ENCODE measurements at places on chromosomes 1 and 21.

- no peak for DNase-seq
Observed at GRCh38 chr1:153745417-153745816, 17.6 kb downstream of the INTS3 start.

GRCh38 chr1:12629511-12629956, 11.5 kb upstream of the DHRS3 start:
- no peak for DNase-seq

GRCh38 chr1:178500091-178500770, 3.5 kb upstream of the CLEC20A start:
- DNase-seq, result no peak

DNA sequence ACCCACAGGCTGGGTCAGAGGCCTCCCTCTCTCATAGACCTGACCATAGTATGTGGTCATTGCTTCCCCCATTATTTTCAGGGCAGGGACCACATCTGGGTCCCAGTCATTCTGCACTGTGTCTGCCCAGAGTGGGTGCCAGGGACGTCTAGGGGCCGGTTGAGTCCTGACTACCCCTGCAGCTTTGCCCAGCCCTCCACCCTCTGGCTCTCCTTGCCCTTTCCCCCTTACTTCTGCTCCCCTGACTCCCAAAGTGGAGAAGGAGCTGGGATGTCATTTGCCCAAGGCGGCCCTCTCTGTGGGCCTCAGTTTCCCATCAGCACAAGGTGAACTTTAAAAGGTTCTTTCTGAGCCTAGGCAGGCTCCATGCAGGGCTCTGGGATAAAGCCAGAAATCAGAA, 4.3 kb upstream of the TTC22 start:
- DNase-seq, result no peak

DNA sequence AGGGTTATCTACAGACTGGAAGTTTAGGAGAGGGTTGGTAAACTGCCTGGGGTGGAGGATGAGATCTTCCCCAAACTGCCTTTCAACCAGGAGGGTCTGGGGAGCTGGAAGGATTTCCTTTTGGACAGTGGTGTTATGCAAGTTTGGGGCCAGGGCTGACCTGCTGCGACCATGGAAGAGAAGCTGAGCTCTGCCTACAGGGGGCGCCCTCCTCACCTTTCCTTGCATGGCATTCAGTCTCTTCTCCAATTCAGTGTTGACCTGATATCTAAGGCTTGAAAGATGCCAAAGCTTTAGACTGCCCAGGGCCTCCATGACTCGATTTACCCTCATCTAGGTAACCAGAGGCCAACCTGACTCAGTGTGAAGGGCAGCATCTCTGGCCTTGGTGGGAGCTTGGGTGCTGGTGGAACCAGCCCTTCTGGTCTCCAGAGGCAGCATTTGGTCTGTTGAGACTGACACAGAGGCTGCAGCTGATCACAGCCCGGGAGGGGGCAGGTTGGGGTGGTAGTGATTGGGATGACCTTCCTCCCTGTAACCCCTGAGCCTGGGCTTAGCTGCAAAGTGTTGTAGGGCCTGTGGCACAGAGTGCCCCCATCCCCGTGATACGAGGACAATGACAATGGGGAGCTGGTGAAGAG, 170.0 kb downstream of the GRIK3 start:
- DNase-seq, result no peak

DNA sequence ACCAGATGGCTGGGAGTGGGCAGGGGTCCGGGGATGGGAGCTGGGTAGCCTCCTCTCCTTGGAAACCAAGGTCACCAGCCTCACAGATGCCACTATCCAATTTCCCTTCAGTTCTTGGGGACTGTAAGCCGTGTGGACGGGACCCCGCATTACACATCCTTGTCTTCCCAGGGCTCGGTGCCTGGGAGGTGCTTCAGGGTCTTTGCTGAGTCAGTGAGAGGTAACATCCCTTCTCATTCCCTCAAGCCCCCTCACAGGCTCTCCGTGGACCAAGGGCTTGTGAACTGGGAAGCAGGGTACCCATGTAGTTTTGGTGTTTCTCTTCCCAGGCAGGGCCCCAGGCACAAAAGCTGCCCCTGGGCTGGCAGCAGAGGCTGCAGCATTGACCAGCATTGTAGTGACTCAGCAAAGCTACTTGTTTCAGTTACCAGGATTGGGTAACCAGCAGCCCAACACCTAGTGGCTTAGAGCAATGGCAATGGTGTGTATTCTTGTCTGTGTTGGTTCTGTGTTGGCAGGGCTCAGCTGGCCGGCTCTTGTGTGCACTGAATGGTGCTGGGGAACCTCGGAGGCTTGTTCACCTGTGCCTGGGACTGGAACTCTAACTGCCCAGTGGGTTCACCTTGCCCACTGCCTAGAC, 24.6 kb upstream of the PCBP3 start:
- DNase-seq, result no peak

DNA sequence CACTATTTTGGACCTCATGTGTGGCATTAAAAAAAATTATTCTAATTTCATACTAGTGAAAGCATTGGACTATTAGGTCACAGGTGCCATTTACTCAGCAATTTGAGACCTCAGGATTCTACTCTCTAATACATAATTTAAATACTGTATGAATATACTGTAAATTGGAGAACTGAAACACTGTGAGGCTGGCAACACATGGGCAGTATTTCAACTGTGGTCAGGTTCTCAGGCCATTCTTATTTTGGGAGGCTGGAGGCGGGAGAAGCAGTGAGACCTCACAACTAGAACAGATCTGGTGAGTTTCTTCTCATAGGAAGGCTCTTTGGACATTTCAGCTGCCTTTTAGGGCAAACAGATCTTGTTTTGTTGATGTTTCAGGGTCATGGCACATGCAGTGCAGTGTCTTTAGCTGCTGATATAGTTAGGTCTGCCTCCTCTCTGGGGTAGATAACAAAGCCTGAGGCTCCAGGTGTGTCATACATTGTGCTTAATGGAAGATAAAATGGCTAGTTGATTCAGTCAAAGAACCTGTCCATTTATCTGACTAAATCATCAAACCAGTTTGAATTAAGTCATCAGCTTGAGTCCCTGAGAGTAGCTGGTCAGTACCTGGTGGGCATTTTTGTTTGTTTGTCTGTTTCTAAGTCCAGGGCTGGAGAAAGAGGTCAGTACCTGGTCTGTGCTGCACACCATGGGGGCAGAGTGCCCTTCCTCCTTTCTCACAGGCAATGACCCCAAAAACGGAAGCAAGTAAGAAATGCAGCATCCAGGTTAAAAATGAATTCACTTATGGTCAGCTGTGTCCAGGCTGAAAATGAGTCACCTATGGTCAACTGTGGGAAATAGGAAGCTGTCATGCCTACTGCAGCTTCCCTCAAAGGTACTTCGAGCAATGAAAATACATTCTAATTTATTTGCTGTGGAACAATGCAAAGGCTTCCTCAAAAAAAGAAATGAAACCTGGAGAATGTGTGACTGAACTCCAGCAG, 216.2 kb downstream of the SDCCAG8 start:
- no peak for DNase-seq

- DNase-seq, result no peak
Observed at GRCh38 chr21:35737449-35737848, 322.9 kb downstream of the SETD4 start.

- DNase-seq, result no peak
Observed at GRCh38 chr21:45318146-45318555, 30.5 kb upstream of the POFUT2 start.

GRCh38 chr1:151159373-151159772, 2.9 kb downstream of the TNFAIP8L2 start:
- DNase-seq, result no peak

DNA sequence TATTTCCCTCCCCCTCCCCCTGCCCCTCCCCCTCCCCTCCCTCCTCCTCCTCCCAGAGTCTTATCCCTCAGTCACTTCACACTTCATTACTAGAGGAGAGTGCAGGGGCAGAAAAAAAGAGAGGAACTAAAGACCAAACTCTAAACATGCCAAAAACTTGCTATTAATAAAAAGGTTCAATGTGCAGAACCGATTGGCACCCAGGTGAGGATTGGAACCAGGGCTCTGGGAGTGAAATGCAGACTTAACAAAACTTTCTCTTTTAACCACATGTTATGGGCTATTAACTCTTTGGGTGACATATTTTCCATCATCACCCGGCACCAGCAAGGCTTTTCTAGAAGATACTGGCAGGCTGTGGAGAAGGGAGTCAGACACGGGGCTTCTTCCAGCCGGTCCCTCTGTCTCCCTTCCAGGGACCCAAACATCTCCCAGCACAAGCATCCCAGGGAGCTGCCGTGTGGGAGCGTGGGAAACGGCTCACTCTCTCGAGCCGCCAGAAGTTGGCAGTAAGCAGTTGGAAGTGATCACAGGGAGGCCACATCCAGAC, 13.6 kb downstream of the NID1 start:
- peak; percentile 9 for DNase-seq

DNA sequence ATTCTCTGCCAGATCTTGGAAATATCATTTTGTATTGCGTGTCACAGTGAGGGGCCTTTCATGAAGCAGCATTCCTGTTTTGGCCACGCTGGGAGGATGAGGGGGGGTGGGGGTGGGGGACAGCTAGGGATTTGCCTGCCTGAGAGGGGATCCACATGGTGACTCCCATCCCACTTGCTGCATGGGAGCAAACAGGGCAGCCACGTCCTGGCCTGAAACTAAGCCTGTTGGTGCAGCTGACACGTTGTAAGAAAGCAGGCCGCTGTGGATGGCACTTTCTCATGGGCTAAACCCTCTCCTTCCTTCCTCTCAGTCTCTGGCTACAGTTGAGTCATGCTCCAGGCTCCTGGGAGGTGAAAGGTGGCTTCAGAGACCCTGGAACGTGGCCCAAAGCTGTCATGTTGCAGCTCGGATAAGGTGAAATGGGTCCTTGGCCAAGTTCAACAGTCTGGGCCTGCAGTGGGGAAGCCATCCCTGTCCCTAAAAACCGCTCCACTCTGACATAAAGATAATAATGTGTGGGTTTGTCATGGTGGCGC, 346.7 kb upstream of the VAMP3 start:
- DNase-seq, result no peak

- DNase-seq, result no peak
Observed at GRCh38 chr1:201471772-201472171, 2.8 kb upstream of the PHLDA3 start.

DNA sequence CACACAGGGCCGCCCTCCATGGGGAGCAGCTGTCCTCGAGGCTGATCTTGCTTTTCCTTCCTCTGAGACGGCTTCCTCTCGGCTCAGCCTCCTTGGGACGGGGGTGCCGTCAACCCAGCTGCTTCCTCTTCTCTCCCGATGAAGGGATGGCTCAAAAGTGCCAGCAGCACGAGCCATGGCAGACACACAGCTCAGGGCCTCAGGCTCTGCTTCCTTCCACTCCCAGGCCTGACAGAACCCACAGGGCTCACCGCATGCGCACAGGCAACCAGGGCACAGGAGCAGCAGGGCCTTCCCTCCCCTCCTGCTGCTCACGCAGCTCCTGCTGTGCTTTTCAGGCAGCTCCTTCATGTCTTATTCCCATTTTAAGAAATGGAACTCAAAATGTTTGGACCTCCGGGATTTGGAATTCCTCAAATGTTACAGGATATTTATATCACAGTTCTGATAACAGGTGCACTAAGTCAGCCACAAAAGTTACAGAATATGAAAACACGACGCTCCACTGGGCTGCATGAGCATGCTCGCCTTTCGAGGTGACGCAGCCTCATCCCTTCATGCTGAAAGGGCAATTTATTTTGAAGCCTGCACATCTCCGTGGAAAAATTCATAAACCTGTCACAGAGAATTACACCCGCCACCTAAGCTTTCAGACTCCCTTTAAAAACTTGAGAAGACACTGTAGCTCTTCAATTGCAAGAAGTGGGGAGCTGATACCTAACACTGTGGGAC, 84.4 kb downstream of the HSF2BP start:
- DNase-seq, result peak; percentile 15

GRCh38 chr1:243580072-243580471, 270.0 kb downstream of the AKT3 start:
- no peak for DNase-seq

DNA sequence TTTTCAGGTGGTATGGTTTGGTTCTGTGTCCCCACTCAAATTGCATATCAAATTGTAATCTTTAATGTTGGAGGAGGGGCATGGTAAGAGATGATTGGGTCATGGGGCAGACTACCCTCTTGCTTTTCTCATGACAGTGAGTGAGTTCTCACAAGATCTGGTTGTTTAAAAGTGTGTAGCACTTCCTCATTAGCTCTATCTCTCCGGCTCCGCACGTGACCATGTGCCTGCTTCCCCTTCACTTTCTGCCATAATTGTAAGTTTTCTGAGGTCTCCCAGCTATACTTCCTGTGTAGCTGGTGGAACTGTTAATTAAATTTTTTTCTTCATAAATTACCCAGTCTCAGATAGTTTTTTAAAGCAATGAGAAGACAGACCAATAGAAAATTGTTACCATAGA, 843.2 kb downstream of the AMY1C start:
- DNase-seq, result no peak

GRCh38 chr21:40615505-40616376, 231.2 kb downstream of the DSCAM start:
- DNase-seq, result no peak

GRCh38 chr1:204733289-204733688, 47.8 kb upstream of the LRRN2 start:
- DNase-seq, result no peak

- no peak for DNase-seq
Observed at GRCh38 chr1:246157516-246157915, 349.6 kb downstream of the SMYD3 start.

- DNase-seq, result peak; percentile 74
Observed at GRCh38 chr1:207811920-207812720, 60.3 kb downstream of the CD46 start.

DNA sequence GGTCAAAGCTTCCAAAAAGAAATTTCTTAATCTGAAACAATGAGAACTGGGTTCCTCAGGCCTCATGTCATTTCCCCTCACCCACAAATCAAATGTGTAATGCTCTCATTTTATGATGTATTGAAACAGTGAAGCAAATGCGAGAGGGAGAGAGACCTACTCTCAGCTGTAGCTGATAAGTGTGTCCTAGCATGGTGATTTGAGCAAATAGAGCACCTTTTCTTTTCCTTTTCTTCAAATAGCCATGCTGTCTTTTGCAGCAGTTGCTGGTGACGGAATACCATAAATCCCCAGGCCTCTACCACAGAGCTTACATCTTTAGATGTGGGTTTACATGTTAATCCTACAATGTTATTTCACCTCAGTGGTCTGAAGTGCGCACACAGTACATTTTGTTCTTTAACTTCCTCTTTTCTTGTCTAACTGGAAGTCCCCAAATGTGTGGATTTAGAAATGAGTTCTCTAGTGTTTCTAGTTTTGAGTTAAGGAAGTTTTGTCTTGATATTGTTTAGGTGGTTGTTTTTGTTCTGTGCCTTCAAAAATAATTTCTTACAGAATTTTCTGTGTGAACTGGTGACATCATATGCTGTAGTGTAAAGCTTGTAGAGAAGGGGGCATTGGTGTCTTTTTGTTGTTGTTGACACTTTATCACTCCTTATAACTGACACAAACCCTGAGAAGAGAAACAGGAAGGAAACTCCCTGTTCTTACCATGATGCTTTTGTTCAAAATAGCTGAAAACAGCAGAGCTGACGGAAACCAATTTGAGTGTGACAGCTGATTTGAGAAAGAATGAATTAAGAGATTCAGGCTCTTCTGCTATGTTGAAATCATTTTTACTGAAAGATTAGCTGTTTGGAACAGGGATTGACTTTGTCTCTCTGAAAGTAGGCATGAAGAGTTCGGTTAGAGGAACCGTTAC, 12.2 kb downstream of the SMAP2 start:
- no peak for DNase-seq

- DNase-seq, result no peak
Observed at GRCh38 chr1:25003457-25004190, 73.5 kb upstream of the RUNX3 start.

Data from hypothalamus (tissue), 51 donors.